ENCODE measurements at places on chromosomes 3 and 15.

GRCh38 chr3:195238586-195239118 lies 32.3 kb downstream of the XXYLT1 start:
- DNase-seq, result no peak

DNA sequence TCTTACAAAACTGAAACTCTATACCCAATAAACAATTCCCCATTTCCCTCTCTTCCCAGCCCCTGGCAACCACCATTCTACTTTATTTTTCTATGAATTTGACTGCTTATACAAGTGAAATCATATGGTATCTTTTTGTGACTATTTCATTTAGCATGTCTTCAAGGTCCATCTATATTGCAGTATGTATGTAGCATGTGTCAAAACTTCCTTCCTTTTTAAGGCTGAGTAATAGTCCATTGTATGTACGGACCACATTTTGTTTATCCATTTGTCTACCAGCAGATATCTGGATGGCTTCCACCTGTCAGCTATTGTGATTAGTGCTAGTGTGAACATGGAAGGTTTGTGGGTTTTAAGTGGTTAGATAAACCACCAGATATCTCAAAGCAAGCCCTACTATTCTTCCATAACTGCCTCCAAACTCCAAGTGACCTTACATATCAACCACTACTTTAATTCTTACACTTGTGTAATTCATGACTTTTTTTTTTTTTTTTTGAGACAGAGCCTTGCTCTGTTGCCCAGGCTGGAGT lies 134.7 kb downstream of the TMCC1 start:
- no peak for DNase-seq

- no peak for DNase-seq
These were observed 47.7 kb downstream of the MORC1 start for GRCh38 chr3:109070211-109070610.

DNA sequence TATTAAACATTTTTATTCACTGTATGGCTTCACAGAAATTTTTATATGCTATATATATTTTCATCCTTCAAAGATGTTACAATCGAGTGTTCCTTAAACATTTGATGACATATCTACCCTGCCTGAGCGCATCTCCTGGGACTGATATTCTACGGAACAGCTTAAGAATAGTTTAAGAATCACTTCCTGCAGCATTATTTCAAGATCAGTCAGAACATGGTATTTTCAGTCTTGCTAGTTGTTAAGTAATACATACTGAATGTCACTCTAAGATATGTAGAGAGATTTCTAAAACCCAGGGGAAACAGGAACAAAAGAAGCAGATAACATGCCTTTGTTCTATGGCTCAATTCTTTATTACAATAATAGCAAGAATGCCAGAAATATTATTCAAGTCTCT lies 8.7 kb downstream of the COL8A1 start:
- no peak for DNase-seq

GRCh38 chr3:195003006-195003892 lies 267.7 kb downstream of the XXYLT1 start:
- DNase-seq, result no peak

GRCh38 chr15:101458908-101459578 lies 30.5 kb downstream of the PCSK6 start:
- no peak for DNase-seq

DNA sequence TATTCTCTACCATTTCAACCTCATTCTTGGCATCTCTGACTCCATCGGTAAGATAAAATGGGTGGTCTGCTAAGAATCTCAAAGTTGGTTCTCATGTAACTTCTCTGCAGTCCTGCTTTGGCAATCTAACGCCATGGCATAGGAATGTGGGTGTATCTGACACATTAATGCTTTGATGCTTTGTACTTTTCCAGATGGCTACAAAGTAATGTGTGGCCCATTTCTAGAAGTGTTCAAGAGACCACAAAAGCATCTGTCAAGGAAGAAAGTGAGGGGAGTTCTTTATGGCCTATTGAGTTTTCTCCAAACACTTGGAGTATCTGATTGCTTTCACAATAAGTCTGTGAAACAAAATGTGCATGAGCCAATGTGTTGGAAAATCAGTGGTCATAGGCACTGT lies 339.9 kb upstream of the TGFBR2 start:
- no peak for DNase-seq

DNA sequence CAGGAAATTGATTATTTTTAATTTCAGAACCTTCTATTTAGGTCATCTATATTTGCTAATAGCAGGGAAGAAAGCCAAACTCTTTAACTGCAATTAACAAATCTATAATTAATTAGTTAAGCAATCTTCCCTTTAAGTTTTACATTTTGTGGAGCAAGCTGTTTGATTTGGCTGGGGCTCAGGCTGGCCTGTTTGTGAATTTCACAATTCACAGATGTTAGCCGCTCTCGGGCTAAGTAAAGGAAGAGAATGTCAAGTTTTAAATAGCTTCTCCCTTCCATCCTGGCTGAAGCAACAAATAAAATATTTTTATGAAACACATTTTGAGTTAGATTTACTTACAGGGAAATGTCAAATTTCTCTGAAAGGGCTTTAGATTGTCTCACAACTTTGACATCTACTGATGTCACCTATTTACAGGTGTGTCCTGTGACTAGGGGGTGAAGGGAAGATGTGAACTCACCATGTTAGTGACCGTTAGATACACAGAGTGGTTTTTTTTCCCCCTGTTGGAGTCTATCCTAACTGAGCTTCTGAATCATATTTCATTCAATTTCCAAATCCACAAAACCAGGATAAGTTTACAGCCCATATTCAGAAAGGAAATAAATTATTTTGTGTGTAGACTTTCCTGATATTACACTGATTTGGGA lies 1.3 kb upstream of the TP63 start:
- no peak for DNase-seq

GRCh38 chr3:159232966-159233365 lies 431.1 kb downstream of the MFSD1 start:
- DNase-seq, result no peak

GRCh38 chr15:71115567-71116351 lies 488 bp downstream of the THSD4 start:
- DNase-seq, result peak; percentile 53

DNA sequence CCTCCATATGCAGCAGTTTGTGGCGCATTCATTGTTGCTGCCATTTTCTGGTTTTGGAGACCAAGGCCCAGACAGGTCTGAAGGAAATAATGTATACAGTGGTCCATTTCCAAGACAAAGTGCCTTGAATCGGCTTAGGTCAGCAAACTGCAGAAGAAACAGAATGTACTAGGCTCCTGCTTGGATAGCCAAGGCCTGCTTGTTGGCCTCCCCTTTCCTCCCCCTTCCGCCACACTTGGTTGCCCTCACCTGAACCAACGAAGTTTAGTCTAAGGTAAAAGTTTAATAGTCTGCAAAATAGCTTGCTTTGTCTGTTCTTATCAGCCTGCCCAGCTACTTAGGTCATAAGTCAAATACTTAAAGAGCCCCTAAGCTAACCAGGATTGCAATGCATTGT lies 12.0 kb upstream of the RTP3 start:
- DNase-seq, result no peak

- DNase-seq, result no peak
These were observed 257.1 kb downstream of the OPA1 start for GRCh38 chr3:193850084-193850619.

- no peak for DNase-seq
These were observed 31.4 kb downstream of the KCNMB2 start for GRCh38 chr3:178567611-178568010.

- DNase-seq, result no peak
These were observed 291.8 kb downstream of the EDEM1 start for GRCh38 chr3:5479229-5479799.

DNA sequence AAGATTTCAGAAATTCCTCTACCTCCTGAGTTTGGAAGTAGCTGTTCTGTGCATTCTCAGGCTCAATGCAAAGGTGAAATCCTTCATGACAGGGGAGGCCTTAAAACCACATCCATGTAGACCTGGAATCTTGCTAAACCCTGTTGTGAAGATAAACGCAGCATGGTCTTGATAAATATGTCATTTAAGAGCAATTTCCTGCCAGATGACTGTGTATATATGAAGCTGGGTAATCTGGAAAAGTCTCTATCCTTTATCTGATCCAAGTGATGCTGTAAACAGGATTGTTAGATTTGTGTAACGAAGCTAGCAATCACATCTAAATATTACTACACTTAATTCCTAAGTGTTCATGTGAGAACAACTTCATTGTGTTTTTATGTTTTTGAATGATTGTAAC lies 9.1 kb downstream of the MCTP2 start:
- DNase-seq, result no peak

- no peak for DNase-seq
These were observed 18.9 kb downstream of the GALK2 start for GRCh38 chr15:49188933-49189332.

DNA sequence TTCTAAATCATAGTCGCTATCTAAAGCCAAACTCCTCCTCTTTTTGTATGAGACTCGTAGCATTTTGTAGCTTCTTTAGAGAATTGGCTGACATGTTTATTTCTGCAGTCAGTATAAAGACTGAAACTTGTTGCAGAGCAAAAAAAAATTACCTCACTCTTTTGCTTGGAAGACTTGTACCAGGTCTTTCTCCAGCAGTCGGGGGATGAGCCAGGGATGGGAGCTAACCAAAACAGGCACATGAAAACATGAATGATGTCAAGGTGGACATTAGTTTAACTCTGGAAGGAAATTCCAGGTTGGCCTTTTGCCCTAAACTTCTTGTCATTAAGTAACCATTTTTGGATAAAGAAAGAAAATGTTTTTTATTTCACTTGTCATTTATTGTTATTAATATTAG lies 47.0 kb upstream of the SCAANT1 start:
- DNase-seq, result no peak

- no peak for DNase-seq
These were observed 1218.9 kb downstream of the ROBO2 start for GRCh38 chr3:78258798-78259197.

- DNase-seq, result no peak
These were observed 7.1 kb downstream of the OR5K2 start for GRCh38 chr3:98504539-98504938.

GRCh38 chr3:97981886-97982285 lies 9.7 kb upstream of the RIOX2 start:
- no peak for DNase-seq

GRCh38 chr15:31752065-31752762 lies 278.1 kb upstream of the CHRNA7 start:
- no peak for DNase-seq

- DNase-seq, result no peak
These were observed 1192.8 kb upstream of the CADM2 start for GRCh38 chr3:83765956-83766355.

DNA sequence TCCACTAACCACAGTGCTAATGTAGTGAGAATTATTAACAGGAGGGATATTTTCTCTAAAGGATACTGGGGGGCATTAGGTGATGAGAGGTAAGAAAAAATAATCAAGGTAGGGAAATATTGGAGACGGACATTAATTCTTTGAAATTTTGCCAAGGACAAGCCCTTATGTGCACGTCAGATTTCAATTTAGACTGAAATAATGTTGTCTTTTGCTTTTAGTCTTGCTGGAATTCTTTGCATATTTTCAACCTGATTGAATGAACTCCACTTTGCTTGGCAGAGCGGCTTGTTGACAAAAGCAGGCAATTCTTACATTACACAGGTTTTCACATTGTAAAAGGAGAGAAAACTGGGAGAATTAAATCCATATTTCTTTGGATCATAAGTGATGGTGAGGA lies 25.0 kb upstream of the C3orf52 start:
- no peak for DNase-seq

- no peak for DNase-seq
These were observed 22.2 kb upstream of the BCL6 start for GRCh38 chr3:187767266-187768012.

- peak; percentile 65 for DNase-seq
These were observed 9.9 kb upstream of the RPL29 start for GRCh38 chr3:52005571-52005986.

DNA sequence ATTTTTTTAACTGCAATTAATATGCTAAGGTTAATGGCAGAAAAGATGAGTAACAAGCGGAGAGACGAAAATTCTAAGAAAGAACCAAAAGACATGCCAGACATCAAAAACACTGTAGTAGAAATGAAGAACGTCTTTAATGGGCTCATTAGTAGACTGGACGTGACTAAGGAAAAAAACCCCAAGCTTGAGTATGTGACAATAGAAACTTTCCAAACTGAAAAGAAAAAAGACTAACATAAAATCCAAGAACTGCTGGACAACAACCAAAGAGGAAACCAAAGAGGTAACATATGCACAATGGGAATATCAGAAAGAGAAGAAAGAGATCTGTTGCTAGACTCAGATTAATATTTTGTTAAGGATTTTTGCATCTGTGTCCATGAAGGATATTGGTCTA lies 94.6 kb upstream of the SETMAR start:
- no peak for DNase-seq

- no peak for DNase-seq
These were observed 316.7 kb downstream of the CLSTN2 start for GRCh38 chr3:140251678-140252077.

- no peak for DNase-seq
These were observed 86.6 kb downstream of the GPR156 start for GRCh38 chr3:120198305-120198878.

All from WTC11 (cell line).